ENCODE measurements at places on chromosomes 7 and 10. TPM values are rescaled to one million over a fixed set of nuclear protein-coding genes. Genes with fewer than 3 reads are reported as not detected.
A peak's percentile ranks its signal among the peaks of the same experiment; 100 is the strongest.

Gene FAM3C
- total RNA-seq: 80.5 TPM

DNA sequence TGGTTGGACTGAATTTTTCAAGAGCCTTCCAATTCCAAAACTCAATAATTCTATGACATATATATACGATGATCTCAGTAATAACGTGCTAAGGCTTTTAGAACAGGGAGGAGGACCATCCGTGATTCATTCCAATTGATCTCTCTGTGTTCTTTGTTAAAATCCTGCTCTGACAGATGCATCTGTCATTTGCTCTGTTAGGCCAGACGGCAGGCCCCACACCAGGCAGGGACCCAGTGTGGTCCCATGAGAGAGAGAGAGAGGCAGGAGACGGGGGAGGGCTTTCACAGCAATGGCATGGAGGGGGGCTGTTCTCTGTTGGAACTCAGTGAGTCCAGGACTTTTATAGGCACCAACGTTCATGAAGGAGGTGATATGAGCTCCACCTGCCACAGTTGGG lies 160.0 kb upstream of the INSYN2A start:
- DNase-seq: no peak

Gene MYOZ1
- 0.50 TPM for total RNA-seq

DNA sequence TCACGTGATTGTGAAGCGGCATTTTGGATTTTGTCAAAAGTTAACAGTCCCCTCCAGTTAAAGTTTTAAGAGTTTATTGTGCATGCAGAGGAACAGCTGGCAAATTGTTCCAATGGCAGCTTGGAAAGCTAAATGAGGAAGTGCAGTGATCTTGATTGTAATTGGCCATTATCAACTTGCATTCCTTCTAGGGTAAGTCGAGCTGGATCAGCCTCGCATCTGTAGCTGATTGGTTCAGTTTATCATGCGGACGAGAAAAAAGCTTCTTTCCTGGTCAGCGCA lies 566 bp downstream of the ZNF789 start:
- peak; percentile 74 for DNase-seq

- no peak for DNase-seq
Observed at GRCh38 chr10:66941491-66941890, 15.7 kb downstream of the LRRTM3 start.

- peak; percentile 48 for DNase-seq
Observed at GRCh38 chr7:149714910-149715471, 58.4 kb downstream of the ZNF467 start.

GRCh38 chr10:118973744-118974143 lies 55.8 kb upstream of the NANOS1 start:
- DNase-seq: no peak

Gene ASZ1
- total RNA-seq: not detected

Gene TRPV6
- 0.71 TPM for total RNA-seq

- DNase-seq: no peak
Observed at GRCh38 chr10:119131512-119132240, 27.8 kb downstream of the DENND10 start.

Measured in mammary epithelial cell (primary cell).